Activated T-helper 1 cell treated with anti-CD3 and anti-CD28 coated beads, Interleukin-2, amount 50 U/mL, for 16 hours (primary cell): ENCODE measurements at places on chromosomes 13 and 19.

DNA sequence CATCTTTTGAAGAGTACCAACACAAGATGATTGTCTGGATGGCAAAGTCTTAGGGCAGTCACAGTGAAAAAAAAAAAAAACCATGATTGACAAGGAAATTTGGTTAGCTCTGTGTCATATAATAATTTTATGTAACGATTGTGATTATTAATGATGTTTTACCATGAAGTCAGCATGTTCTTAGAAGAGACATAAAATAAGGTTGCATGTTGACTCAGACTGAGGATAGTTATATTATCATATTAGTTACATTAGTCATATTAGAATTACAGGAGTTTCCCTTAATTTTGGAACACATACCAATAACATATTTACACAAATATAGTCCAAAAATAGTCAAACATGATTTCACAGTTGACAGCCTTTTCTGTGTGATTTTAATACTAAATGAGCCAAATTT is 5.7 kb downstream of the ZNF431 start:
- no peak for DNase-seq

- DNase-seq, result no peak
These were observed 351.3 kb downstream of the SLITRK1 start for GRCh38 chr13:83531022-83531421.

- DNase-seq, result peak; percentile 77
These were observed 2.5 kb upstream of the EEF2 start for GRCh38 chr19:3987619-3988371.

DNA sequence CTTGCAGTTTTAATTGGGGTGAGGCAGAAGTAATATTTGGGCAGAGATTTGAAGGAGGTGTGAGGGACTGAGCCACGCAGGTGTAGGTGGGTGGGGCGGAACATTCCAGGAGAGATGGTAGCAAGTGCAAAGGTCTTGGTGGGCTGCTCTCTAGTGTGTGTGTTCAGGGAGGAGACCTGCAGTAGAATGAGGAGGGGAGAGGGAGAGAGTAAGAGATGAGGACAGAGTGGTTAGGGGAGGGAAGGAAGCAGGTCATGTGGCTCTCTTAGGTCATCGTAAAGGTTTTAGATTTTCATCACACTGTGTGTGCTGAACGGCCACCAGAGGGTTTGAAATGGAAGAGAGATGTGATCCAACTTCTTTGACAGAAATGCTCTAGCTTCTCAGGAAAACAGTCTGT is 33.5 kb downstream of the WASF3 start:
- no peak for DNase-seq

DNA sequence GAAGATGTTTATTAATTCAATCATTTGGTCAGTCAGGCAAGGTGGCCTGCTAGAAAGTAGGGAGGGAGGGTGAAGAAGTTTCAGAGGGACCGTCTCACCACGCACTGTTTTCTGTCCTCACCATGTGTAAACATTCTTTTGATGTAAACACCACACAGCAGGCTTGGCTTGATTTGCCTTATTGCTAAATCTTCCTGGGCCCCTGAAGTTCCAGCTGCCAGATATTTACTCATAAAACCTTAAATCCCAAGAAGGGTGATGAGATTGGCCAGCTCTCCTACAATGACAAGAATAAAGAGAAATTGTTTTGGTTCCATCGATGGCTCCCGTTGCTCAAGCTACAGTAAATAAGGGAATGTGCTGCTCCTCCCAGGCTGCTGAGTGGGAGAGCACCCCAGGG is 198.2 kb upstream of the TMTC4 start:
- DNase-seq, result no peak

DNA sequence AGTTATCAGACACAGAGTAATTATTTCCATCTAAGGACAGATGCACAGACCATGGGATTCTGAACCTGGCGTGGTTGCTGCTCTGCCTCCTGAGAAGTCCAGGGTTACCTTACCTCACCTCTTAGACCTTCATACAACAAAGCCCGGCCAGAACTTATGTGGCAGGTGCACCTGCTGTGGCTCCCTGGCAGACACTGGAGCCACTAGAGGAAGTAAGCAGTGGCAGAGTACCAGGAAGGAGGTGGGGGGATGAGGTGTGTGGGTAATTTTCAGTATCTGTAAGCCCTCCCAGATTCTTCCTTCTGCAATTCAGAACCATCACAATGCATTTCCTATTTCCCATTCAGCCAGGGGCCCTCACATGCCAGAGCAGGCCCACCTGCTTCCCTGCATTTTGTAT is 106.1 kb upstream of the DOCK9 start:
- no peak for DNase-seq

- DNase-seq, result no peak
These were observed 197.8 kb downstream of the NALCN start for GRCh38 chr13:101218484-101218883.
